ENCODE measurements at places on chromosomes 1 and 21.

- no peak for DNase-seq
Observed at GRCh38 chr1:165444897-165445370, at the start of gene RXRG. RXRG (minus strand) TSS chr1:165445126; CDS start chr1:165444893, 233 bp downstream.

DNA sequence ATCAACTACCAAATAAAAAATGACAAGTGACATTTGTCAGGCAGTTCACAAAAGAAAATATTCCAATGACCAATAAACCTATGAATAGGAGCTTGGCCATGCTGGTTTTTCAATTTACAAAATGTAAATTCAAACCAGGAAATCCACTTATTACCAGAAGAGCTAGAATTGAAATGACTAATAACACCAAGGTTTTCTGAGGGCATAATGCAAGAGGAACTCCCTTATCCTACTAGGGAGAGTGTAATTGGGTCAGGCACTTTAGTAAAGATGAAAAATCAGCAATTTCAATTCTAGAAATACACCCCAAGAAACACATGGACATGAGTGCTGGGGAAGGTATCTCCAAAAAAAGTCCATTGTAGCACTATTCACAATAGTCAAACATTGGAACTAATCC is 16.7 kb upstream of the TIAM1 start:
- DNase-seq, result no peak

DNA sequence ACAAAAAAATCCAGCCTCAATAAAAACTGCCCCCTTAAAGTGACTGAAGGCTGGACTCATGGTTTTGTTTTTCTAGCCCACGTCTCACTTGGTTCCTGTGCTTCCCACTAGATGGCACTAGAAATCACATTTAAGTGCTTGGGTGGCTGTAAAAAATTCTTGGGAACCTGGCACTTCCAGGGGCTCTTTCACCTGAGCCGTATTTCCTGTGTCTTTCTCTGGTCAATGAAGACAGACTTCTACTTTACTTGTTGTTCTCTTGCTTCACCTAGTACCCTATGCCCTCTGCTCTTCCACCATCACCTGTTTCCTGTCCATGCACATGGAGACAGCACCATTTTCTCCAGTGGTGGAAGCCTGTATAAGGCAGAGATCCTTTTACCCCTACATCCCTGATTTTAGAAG is 20.0 kb downstream of the METTL13 start:
- DNase-seq, result no peak

DNA sequence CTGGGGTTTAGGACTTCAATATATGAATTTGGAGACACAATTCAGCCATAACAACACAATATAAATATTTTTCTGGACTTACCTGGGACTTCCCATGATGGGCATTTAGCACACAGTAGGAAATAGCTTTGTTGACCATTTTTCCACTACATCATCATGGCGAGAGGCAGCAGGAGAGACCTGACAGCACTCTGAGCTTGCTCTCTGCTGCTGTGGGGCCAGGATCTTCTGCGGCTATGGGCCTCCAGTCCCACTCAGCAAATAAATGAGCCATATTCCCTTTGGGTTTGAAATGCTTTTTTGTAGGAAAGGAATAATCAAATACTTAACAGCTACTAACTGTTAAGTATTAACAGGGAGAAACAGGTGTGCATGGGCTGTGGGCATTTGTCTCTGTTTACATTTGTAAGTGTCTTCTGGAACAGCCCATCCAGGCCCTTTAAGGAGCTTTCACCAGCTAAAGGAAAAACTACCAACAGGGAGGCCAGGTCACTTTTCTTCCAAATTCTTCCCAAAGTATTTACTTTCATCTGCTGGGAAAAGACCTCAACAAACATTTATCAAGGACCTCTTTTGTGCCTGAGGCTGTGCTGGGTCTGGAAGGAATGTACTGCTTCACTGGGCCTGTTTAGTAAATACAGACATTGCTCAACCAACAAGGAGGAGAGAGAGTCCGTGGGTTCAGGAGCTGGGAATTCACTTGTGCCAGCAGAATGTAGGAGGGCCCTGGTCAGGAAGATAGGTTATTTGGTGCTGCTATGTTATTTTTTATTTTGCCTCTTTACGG is 133.2 kb downstream of the LRIG2 start:
- DNase-seq, result no peak

DNA sequence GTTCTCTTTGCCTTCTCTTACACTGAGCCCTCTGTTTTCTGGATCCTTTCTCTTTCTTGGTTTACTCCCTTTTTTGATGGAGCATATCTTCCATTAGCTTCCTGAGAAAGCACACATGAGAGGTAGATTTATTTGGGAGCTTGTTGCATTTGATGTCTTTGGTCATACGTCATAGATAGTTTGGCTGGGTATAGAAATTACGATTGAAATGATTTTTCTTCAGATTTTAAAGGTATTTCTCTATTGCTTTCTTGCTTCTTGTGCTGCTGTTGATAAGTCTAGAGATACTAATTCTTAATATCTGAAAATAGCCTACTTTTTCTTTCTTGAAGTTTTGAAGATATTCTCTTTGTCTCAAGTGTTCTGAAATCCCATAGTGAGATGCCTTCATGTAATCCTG is 45.3 kb upstream of the RUNX3 start:
- DNase-seq, result no peak

DNA sequence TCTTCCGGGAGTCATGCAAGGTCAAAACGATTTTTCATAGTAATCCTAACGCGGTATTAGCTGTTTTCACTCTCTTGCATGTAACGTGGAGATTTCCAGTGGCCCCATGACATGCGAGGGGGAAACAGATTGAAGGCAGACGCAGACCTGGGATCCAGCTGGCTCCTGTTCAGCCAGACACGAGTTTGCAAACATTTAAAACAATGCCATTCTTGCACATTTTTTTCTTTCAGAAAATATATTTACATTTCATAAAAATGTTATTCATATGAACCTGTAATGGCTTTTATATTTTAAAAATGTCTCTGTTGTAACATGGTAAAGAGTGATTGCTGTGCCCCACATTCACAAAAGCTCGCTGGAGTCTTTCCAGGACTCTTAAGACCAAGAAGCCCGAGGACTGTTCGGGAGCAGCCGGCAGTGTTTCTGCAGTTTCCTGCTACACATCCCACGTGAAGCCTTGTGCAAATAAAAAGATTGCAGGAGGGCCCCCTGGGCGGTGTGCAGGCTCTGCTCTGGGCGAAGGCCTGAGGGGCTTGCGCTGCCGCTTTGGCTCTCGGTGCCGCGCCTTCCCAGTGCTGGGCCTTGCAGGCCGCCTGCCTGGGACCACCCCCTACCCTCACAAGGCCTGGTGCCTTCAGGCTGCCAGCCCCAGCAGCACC is 184.9 kb downstream of the DYRK1A start:
- no peak for DNase-seq

- DNase-seq, result no peak
Observed at GRCh38 chr21:30138483-30138882, 28.1 kb downstream of the CLDN17 start.

DNA sequence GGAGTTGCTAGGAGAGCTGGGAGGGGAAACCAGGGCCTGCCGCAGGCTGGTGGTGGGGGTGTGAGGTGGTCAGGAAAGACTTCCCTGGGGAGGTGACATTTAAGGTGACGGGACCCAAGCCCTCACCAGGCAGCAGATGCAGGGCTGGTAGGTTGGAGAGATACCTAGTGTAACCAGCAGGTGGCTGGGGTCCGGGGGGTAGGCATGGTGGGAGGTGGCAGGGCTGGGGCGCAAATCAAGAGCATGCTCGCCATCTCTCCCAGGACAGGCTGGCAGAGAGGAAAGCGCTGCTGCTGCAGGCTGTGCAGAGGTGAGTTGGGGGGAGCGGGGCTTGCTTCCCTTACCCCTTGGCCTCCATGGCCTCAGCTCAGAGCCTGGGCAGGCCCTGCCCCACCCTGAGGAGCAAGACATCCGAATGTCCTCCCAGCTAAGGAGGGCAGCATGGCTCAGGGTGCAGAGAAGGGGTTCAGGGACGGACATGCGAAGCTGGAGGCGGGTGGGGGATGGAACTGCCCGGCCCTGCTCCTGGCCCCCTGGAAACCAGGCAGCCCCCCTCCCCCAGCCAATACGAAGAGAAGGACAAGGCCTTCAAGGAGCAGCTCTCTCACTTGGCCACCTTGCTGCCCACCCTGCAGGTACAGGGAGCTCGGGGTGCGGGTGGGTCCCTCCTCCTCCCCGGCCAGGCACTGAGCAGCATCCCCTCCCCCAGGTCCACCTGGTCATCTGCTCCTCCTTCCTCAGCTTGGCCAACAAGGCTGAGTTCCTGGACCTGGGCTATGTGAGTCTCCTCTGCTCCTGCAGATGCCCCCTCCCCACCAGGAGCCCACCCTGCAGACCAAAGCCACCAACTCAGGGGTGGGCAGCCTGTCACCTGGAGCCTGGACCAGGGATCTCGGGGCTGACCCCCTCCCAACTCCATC is 4.0 kb downstream of the RNF207 start:
- no peak for DNase-seq

DNA sequence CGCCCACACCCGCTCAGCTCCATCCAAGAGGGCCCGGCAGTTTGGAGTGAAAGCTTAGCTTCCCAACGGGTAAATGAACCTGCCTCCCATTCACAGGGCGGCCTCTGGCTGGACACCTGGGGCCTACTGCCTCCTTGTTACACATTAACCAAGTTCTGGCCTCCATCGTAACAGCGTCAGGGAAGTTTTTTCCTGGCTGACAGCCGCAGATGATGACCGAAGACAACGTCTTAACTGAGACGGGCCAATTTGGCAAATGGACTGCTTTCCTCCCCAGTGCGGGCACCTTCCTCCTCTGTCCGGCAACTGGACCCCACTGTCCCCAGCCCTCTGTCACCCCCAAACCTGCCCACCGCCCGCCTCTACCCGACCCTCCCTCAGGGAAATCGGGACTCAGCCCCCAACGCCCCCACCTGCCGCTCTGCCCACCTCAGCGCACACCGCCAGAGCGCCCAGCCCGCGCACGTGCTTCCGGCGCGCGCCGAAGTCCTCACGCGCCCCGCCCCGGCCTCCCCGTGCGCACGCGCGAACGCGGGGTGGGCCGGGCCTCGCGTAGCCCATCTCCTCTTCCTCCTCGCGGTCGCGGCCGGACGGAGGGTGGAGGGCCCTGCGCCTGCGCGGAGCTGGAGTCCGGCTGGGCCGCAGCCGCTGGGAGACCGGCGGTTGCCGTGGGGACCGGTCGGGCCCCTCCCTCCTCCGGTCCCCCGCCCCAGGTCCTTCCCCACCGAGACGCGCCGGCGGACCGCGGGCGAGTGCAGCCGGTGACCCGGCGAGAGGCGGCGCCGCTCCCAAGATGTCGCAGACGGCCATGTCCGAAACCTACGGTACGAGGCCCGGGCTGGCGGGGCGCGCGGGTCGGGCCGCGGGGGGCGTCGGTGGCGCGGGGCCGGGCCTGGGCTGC is at the start of gene RAB4A:
Gene RAB4A, plus strand, starts transcription at position 565 of the 901 bp plus-strand sequence. Its CDS starts 229 bp downstream, at position 794.
- DNase-seq, result peak; percentile 66

GRCh38 chr1:89047734-89048133 is 17.3 kb downstream of the GBP1 start:
- DNase-seq, result no peak

- DNase-seq, result no peak
Observed at GRCh38 chr21:38625000-38625399, 126.7 kb upstream of the ERG start.

DNA sequence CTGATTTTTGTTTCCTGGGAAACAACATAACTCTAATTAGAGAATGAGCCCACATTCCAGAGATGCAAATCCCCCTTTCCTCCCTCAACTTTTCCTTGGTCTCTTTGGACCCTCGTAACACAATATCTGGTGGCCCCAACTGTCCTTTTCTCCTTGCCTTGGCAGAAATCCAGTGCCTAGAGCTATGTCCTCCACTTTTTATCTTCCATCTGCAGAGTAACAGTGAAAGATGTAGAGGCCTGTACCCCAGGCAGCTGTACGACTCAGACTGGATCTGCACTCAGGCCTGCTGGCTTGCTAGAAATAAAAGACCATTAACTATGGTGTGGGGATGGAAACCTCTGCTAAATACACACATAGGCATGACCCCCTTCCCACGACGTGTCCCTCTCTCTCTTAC is 72.0 kb downstream of the WARS2 start:
- DNase-seq, result no peak

GRCh38 chr1:205538235-205538840 is 33.9 kb downstream of the CDK18 start:
- DNase-seq, result no peak

DNA sequence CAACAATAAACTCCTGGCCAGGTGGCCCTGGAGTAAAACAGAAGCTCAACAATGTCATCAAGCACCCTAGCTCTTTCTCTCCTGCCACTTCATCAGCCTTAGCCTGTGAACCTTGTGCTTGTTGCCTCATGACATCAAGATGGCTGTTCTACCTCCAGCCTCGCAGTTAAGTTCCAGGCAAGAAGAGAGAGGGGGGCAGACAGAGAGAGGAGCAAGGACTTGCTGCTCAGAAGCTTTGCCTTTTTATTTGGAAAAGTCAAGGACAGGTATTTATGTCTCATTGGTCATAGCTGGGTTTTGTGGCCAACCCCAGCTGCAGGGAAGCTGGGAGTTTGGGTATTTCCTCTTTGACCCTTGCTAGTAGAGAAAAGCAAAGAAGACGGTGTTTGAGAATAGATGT is 60.3 kb upstream of the GADD45A start:
- no peak for DNase-seq

GRCh38 chr1:92980732-92981647 is 19.7 kb upstream of the DIPK1A start:
- DNase-seq, result peak; percentile 56

- DNase-seq, result no peak
Observed at GRCh38 chr1:152884085-152884484, 6.0 kb downstream of the SMCP start.

DNA sequence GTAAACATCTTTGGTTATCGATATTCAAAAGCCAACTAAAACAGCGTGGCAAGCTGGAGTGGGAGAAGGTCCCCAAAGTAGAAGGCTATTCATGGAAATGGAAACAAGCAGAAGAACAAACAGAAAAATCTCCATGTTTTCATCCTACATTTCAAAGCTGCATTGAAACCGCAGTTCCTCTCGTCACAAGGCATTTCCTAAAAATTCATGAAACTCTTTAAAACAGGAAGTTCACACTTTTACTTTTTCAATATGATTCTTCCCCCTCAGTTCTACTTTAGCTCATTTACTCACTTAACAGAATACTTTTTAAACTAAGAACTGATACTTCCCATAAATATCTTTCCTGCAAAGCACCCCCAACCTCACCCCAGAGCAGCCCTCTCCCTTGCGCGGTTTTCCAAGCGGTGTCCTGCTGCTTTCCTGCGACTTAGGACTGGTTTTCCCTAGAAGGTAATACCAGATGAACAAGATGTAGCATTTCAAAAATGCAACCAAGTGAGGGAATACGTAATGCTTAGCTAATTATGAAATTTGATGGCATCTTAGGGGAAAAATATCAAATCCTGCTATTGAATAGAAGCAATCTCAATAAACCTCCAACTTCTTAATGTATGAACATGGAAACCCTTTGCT is 228.3 kb upstream of the PKN2 start:
- DNase-seq, result no peak

GRCh38 chr1:213604477-213604876 is 383.3 kb upstream of the PROX1 start:
- DNase-seq, result no peak

- DNase-seq, result no peak
Observed at GRCh38 chr1:206534552-206534951, 27.2 kb downstream of the RASSF5 start.

- DNase-seq, result no peak
Observed at GRCh38 chr1:246794828-246795671, 70.8 kb downstream of the SCCPDH start.

- no peak for DNase-seq
Observed at GRCh38 chr1:197690074-197690473, 85.2 kb downstream of the DENND1B start.

DNA sequence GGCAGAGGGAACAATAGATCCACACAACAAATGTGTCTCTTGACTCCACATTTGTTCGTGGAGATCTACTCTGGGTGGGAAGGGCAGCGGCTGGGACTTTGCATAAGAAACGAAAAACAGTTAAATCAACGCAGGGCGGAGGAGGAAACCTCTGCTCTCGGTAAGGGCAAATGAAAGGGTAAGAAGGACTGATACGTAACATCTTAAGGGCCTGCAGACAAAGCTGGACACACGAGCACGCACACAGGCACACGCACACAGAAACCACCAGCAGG is 57.3 kb downstream of the MRPL37 start:
- no peak for DNase-seq

Data from effector memory CD8-positive, alpha-beta T cell (primary cell).